Neural progenitor cell (in vitro differentiated cells): ENCODE measurements at places on chromosomes 3 and 15.

- DNase-seq: no peak
Measured at GRCh38 chr3:114846779-114847178, 300.3 kb downstream of the ZBTB20 start.

DNA sequence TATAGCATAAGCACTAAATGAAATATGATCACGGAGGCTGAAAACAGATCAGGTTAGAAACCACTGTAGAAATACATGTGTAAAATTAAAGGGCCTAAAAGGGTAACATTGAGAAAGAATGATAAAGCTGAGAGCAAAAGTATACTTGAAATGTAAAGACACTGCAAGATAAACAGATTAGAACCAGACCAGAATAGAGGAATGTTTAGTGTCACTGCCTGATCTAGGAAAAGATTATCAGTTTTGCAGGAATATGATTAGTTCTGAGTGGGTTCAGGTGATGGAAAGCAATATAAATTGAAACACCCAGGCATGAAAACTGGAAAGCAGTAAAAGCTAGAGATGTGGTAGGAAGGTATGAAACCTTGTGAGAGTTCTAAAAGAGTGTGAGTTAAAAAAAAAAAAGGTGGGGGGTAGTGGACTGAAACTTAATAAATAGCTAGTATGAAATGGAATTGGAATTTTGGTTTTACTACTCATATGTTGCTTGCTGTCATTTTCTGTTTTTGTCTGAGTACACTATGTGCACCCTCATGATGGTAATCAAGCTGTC is 16.0 kb upstream of the C3orf38 start:
- no peak for DNase-seq

DNA sequence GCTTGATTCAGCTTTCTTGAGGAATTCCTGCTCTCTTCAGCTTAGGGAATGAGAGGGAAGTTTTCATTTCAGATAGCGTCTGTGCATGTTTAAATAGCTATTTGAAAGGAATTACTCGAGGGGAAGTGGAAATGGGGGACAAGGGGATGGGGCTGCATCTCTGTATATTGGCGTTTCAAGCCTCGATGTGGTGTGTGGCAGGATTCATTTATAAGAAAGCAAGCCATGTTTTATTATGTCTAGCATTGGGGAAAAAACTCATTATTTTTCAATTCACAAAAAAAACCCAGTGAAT is 1.0 kb downstream of the ATP2C1 start:
- DNase-seq: peak; percentile 17

- no peak for DNase-seq
Measured at GRCh38 chr15:70478251-70478990, 284.9 kb downstream of the UACA start.

GRCh38 chr15:65896236-65896635 is 26.9 kb downstream of the RAB11A start:
- no peak for DNase-seq

DNA sequence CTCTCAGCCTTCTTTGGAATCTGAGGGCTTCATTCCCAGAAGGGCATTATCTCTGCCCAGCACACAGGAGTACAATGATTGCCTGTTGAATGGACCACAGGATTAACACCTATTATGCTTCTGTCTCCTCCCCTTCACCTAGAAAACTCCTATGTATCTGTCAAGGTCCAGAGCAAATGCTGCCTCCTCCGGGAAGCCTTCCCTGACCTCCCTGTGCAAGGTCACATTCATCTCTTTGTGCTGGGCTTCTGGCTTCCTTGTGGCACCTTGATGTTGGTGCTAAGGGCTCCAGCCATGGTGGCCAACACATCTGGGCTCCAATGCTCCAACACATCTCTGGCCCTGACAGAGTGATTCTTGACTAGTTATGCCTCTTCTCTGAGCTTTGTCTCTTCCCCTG is 49.9 kb upstream of the ATP2B2 start:
- DNase-seq: peak; percentile 48

DNA sequence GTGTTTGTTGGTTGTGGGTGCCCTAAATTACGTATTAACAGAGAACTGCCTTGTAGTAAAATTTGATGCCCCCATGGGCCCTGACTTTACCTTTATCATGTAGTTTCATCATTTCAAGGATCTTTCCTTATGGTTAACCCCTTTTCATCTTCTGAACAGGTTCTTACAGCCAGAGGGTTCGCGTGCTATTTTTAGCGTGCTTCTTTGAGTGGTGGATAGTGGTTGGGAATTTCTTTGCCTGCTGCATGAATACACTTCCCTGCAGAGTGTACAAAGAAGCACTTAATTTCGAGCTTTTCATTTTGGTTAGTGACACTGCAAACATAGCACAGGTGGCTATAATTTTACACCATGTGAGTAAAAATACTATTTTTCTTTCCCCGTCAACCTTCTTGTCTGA is 231.8 kb downstream of the ROBO2 start:
- no peak for DNase-seq

DNA sequence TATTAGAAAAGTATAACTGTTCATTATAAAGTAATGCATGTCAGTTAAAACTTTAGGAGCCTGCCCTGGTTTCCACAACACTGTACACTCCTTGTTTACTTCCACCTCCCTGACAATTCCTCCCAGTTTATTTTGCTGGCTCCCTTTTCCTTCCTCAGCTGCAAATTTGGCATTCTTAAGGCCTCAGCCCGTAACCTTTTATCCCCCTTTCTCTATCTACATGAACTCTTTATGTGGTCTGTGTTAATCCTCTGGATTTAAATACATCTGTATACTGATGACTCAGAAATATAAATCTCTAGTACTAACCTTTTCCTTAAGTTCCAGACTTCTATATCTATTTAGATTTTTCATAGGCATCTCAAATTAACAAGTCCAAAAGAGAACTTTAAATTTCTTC is 143.6 kb downstream of the OTOL1 start:
- DNase-seq: no peak

DNA sequence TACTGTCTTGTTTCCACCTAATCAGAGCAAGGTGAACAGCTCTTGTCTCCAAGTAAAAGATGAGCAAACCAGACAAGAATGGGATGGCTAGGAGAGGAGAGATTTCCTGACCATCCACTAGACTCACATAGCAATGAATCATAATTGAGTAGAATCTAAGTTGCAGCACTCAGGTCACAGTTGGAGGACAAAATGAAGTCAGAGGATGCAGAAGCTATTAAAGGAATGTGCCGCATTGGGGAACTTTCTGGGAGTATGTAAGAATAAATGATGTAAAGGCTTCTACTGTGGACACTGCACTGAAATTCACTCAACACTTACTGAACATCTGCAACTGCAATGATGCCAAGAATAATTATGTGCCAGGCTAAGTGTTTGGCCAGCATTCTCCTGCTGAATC is 217.4 kb upstream of the WNT5A start:
- no peak for DNase-seq

DNA sequence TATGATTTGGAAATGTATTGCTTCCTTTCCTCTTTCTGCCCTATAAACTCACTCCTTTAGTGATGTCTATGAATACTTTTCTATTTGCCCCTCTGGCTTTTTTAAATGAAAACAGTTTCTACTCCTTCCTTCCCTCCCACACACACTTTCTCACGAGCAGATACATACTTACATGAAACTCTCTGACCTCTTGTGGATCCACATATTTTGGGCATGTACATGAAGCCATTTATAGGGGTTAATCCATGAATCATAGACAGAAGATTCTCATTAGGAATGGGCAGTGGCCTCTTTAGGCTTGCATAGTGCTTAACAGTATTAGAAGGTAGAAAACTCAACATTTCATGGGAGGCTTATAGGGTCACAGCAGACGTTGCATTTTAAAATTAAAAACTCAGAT is 24.8 kb downstream of the ANAPC13 start:
- DNase-seq: no peak

DNA sequence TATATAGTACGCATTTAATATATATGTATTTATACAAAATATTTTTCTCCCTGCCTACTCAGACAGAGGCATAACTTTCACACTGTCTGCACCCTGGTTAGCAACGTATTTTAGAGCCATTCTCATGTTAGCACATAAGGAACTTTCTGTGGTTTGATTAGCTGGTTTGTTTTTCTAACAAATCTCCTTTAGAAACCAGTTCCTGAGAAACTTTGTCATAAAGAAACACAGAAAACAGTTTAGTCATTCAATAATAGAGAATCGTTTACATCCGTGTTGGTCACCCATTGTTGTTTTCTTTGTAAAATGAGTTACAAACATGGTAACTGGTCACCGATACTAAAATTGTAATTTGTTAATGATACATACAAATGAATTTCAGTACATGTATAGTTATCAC is 5.9 kb upstream of the NGRN start:
- no peak for DNase-seq

DNA sequence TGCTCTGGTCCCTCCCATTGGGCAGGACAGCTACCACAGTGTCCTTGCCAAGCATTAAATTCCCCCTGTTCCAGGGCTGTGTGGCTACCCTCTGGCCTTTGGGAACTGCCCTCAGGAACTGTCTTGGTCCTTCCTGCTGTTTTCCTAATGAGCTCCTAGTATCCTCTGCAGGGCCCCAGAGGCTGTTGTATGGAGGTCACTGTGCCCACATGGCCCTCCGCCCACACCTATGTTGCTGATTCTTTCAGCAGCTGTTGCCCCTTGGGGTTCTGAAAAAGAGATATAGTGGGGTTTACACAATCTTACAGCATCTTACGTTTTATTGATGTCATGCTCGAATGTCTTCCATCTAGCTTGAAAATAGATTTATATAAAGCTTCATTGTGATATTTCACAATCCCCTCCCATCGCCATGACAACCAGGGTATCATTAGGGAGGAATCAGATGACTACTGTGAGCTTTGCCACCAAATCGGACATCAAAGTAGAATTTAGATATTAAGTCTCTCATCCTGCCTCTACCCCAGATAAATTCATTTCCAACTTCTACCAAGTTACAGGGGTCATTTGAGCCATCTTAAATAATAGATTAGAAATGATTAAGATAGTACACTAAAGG is 97.1 kb upstream of the NR2E3 start:
- peak; percentile 33 for DNase-seq

DNA sequence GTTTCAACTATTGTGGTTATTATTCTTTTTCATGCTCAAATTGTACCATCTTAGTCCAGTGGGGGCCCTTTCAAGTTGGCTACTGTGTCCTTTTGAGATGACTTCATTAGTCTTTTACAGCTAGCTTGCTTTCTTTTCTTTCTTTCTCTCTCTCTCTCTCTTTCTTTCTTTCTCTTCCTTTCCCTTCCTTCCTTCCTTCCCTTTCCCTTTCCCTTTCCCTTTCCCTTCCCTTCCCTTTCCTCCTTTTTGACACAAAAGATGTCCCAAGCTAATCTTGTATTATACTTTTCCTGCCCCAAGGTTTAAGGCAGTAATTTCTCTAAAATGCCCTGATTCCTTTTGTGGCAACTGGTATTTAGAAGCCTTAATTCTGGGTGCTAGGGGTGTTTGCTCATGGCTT is 213.0 kb upstream of the TBC1D5 start:
- no peak for DNase-seq

GRCh38 chr3:142064454-142064853 is 84.9 kb downstream of the TFDP2 start:
- no peak for DNase-seq
